ENCODE measurements at places on chromosomes 13 and 19.

DNA sequence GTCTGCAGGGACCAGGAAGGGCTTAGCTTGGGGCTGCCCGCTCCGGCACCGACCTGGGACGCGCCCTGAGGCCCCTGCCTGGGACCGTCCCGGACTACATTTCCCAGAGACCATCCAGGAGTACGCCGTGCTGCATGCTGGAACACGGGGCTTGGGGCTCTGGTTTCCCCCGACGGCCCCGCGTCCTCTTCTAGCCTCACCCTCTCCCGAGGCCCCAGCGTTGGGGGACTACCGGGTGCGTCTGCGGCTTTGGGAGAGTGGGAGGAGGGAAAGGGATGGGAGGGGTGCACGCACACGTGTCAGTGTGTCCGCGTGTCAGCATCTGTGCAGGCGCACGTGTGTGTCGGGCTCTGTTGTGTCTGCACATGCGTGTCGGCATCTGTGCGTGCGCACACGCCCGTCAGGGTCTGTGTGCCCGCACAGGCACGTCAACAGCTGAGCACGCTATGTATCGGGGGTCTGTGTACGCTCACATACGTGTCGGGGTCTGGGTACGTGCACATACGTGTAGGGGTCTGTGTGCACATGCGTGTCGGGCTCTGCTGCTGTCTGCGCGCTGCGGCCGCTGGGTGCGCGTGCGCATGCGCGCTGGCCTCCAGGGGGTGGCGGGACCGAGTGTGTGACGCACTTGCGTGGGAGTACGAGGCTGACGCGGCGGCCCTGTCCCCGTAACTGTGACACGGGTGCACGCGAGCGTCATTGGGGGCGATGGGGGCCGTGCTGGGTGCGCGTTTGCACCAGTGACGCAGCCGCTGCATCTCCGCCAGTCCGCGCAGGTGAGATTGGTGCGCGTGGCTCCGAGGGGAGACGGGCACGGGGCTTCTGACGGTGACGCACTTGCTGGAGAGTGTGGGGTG is at the start of gene ZNF331:
Gene ZNF331, plus strand, starts transcription at position 625 of the 857 bp plus-strand sequence. CDS start 31,232 bp downstream, outside the sequence.
- peak; percentile 83 for DNase-seq

DNA sequence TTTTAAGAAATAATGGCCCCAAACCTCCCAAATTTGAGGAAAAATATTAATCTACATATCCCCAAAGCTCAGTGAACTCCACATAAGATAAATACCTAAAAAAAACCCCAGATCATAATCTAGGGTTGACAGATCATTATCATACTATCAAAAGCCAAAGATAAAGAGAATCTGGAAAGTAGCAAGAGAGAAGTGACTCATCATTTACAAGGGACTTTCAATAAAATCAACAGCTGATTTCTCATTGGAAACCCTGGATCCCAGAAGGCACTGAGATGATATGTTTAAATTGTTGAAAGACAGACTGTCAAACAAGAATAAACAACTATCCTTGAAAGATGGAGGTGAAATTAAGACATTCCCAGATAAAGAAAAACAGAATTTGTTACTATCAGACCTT is 199.3 kb downstream of the KCNRG start:
- DNase-seq, result no peak

DNA sequence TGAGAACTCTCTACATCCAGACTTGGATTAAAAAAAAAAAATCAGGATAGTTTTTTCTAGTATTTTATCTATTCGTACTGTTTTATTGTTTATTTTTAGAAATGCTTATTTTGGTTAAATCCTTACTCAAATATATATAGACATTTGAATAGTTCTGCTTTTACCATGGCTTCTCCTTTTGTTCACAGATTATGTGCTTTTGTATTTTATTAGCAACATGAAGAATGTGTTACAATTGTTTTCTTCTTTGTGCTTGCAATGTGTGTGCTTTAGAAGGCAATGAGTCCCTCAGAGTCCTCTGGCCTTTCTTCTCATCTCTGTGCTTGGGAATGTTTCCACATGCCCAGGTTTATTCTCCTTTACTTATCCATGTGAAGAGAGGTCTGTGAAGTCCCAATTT is 324.0 kb downstream of the KCNRG start:
- DNase-seq, result no peak

DNA sequence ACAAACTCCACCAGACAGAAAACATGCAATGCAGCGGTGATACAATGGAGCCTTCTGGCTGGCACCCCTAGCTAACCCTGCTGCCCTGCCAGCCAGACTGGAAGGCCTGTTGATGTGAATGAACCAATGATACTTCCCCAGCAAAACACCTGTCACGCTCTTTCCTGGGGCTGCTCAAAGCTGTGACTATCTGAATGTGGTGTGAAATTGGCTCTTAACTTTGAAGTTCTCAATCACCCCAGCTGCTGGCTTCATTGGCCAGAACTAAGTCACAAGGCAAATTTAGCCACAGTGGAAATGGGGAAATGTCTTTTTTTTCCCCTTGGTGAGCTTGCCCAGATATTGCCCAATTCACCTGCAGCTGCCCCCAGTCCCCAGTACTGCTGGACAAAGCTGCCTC is 147.3 kb downstream of the SLC7A1 start:
- no peak for DNase-seq

- DNase-seq, result no peak
These were observed 525.1 kb downstream of the LMO7 start for GRCh38 chr13:76160961-76161925.

- DNase-seq, result no peak
These were observed 64.2 kb downstream of the URI1 start for GRCh38 chr19:30006207-30006606.

DNA sequence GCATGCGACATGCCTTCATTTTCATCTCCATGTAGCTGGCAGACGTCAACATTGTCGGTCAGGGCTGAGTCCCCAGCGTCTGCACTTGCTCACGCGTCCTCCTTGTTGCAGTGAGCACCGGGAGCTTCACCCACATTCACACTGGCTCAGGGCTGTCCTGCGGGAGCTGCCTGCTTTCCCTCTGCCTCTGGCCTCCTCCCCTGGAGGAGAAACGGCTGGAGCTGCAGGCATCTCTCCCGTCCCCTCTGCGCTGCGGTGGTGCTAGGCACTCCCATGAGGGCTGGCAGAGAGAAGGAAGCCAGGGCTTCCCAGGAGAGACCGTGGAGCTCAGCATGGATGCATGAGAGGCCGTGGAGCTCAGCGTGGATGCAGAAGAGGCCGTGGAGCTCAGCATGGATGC is 18.4 kb upstream of the TMEM255B start:
- no peak for DNase-seq

DNA sequence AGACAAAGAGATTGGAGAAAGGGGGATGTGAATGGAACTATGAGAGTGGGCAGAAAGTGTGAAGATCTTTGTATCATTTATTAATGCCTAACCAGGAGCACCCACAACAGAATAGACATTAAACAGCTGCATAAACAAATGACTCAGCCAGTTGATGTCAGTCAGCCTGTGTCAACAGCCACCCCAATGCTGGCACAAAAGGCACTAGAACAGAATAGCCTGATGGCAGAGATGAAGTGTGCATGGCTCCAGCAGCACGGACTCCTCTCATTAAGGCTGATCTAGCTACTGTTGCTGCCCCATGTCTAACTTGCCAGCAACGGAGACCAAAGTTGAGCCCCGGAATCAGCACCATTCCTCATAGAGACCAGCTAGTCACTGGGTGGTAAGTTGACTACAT is 7.8 kb downstream of the CPB2 start:
- peak; percentile 95 for DNase-seq

GRCh38 chr19:50387176-50387867 is 3.2 kb downstream of the POLD1 start:
- DNase-seq, result no peak

DNA sequence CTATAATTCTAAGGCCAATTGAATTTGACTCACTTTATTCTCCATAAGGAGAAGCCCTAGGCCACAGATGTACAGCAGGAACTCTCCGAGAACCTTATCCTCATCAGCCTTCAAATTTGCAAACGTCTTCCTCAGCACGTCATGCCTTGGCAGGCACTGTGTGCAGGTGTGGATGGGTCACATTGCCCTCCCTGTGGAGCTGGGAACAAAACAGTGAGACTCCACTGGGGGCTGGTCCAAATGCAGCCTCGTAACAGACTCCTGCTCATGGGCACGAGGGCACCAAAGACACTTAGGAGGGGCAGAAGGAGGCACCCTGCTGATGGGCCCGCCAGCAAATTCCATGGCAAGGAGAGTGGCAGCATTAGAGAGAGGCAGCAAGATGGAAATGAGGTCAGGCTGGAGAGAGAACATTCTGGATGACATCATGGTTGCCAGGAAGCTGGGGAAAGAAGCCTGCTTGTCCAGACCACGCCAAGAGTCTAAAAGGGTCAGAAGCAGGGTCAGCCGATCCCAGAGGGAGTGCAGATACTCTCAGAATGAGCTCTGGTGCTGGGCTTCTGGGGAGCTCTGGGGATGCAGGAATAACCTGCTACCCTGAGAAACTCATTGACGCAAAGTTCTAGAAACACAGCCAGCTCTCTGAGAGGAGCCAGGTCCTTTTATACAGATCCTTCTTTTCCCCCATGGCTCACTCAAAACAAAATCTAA is 242.2 kb downstream of the B3GLCT start:
- no peak for DNase-seq

- DNase-seq, result peak; percentile 84
These were observed 153.1 kb downstream of the RGCC start for GRCh38 chr13:41610404-41610803.

- DNase-seq, result peak; percentile 29
These were observed 1.1 kb downstream of the SAFB2 start for GRCh38 chr19:5621311-5621944.

DNA sequence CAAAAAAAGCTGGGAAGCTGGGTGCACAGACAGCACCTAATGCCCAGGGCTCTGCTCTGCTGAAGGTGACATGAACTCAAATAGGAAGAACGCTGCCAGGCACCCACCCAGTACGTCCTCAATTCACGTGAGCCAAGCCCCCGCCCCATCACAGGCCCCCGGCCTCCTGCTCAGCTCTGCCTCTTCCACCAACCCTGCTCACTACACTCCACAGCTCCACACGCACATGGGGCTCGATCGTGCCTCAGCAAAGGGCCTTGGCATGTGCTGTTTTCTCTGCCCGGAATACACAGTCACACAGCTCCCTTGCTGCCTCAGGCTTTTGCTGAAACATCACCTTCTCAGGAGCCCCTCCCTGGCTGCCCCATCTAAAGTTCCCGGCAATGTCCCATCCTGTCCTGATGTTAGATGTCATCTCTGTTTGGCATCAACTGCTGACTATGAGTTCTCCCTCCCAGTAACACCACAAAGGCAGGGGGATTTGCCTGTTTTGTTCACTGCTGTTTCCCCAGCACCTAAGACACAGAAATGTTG is 2.3 kb downstream of the ATP13A1 start:
- no peak for DNase-seq

DNA sequence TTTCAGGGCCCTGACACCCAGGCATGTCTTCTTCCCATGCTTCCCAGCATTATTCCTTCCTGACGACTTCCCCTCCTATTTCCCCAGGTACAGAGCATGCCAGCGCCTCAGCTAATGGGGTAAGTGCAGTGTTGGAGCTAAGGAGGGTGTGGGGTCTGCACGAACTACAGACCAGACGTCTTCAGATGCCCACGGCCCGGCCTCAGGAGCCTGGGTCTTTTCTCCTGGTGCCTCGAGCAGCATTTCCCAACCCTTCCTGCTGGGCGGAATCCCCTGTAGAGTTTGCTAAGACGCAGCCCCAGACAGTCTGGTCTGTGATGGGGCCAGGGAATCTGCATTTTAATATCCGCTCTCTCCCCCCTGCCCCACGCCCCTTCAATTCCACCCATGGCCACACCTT is 10.1 kb upstream of the CEACAM19 start:
- no peak for DNase-seq

GRCh38 chr13:106990594-106990993 is 422.7 kb upstream of the ARGLU1 start:
- DNase-seq, result no peak

DNA sequence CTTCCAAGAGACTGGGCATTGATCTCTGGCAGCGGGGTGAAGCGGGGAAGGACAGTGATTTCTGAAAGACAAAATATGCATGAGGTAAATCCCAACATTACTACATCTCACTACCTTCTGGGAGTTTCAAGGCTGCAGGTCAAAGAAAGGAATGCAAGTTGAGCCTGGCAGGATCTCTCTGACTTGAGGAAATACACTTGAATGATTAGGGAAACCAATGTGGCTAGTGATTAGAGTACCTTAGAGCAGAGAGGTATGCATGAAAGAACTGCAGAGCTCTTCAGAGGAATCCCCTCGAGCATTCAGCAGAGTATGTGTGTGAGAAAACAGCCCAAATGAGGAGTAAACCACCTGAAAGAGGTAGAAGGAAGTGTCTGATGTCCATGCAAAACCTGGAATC is 2874.1 kb upstream of the PCDH20 start:
- DNase-seq, result no peak

DNA sequence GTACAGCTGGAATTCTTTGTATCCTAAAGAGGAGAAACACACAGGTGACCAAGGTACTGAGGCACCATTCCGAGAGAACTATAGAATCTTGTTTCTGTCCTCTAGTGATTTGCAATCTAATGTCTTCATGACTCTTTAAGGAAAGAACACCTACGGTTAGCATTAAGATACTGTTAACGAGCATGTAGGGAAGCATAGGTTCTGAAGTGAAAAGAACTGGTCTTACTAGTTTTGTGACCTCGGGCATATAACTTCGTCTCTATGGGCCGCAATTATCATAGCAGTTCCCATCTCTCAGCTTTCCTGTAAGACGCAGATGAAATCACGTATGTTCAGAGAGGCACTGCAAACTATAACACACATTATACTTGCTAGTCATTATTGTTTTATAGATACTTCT is 193.0 kb upstream of the NBEA start:
- no peak for DNase-seq

DNA sequence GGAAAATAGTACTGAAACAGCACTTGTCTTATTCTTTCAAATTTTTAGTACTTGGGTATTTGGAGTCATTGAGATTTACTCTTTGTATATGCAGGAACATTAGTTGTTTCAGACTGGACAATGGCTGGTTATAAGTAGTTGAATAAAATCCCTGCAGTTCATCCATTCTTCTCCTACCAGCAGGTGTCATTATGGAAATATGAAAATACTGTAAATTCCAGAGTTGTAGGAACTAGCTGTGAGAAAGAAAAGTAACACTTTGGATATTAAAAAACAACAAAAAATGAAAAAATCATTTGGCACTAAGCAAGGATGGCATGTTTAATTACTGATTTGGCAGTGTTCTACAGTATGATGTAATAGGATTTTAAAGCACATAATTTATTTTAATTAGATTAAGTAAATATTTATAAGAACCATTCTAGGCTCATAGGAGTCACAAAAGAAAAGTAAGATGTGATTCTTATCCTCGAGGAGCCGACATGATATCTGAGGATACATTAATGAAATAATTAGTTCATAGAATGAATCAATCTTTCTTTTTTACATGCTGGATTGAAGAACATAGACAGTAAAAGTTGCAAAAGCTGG is 155.3 kb downstream of the KCNRG start:
- DNase-seq, result peak; percentile 20

Measured in DMS53 (cell line).